ENCODE measurements at places on chromosomes 2 and 18.
A peak's percentile ranks its signal among the peaks of the same experiment; 100 is the strongest.

DNA sequence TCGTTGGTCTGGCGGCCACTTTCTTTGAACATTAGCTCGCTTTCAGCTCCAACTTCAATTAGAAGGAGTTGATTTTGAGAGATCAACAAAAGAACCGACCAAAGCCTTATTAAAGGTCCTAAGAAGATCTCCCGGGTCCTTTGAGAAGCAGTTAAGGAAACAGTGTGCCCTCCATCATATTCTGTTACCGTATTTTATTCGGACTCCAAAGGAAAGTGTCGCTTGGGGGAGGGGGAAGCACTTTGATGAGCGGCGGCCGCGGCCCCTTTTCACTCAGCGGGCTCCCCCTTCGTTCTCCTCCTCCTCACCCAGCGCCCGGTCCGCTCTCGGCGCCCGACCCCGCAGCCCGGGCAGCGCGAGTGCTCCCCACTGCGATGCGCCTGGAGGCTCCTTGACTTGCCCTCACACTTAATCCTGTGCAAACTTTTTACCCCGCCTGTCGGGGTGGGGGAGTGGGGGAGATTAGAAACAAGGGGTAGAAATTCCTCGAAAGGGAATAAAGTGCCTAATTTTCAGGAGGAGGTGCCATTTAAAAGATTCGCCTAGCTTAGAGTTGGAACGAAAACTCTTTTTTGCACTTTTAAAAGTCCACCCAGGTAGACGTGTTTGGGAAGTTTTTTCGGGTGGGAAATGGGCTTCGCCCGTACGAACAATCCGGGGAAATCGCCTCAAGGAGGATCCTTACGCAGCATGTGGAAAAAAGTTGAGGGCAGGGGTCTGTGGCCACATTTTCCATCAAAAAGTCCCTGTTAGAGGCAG, 1.2 kb upstream of the OTX1 start:
- DNase-seq = peak; percentile 40

DNA sequence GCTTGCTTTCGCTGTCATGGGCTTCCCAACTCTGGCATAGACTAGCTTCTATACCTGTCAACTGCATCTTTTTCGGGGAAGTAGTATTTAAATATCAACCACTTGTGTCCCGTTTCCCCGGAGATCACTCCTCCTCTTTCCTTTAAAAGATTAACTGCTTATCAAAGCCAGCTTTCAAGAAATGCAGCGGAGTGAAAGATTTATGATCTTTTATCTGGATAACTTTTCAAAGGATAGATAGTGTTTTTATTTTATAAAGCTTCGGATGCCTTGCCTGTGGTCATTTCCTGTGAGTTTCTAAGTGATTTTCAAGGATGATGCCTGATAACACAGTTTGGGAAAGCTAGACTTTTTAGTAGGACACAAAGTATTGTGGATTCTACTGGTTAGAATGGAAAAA, 2.9 kb upstream of the IGFBP5 start:
- no peak for DNase-seq

- no peak for DNase-seq
Observed at GRCh38 chr18:35343488-35343935, 708 bp downstream of the ZNF24 start.

DNA sequence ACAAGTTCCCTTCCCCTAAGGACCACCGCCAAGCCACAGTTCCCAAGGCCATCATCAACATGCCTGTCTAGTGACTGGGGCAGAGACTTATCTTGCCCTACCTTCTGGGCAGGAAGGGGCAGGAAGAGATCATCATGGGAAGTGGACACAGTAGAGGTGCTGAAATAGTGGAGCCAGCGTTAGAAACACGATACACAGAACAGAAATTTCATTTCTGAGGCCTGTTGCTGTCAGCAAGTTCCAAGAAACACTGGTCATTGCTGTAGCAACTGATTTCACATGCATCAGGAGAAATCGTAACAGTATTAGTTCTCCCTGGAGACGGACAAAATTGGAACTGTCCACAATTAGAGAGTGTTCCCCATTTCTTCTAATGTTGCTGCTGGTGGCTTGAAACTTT, 83.0 kb downstream of the COLEC12 start:
- no peak for DNase-seq

DNA sequence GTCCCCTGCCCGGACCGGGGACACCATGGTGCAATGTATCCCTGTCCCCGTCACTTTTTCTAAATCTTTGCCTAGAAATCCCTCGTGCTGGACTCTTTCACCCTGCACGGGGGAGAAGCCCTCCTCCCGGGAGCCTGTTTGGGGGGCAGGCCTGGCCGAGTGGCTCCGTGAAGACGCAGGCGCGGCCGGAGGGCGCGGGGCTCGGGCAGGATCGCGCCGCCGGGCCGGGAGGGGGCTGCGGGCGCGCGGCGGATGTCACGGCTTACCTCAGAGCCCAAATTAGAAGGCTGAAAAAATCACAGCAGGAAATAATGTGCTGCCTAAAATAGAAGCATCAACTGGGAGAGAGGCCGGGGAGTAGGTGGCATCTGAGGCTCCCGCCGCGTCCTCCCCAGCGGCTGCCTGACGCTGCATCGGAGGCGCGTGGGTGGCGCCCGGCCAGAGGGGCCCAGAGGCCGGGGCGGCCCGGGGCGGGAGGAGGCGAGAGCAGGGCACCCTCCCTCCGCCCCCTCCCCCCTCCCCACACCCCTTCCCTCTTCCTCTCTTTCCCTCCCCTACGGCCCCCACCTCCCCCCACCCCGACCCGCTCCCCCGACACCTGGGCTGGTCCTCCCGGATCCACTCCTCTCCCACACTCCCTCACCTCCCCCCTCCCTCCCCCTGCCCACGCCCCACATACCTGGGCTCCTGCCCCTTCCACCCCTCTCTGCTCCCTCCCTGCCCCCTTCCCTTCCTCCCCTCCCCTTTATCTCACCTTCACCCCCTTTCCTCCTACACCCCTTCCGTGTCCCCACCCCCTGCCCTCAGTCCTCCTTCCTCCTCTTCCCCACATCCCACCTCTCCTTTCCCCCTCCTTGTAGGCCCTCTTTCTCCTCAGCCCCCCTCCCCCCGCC, 51.9 kb downstream of the SLC4A1AP start:
- DNase-seq = no peak

DNA sequence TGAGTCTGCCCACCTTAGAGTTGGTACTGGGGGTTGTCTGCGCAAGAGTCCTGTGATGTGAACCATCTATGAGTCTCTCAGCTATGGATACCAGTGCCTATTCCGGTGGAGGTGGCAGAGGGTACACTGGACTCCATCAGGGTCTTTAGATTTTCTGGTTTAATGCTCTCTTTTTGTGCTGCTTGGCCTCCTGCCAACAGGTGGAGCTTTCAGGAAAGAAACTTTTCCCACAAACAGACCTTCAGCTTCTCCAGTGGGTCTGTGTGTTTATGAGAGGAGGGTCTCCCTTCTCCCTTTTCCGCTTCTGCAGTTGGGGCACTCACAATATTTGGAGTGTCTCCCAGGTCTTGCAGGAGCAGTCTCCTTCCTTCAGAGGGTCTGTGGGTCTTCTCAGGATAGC, 1721.9 kb upstream of the SLC39A10 start:
- DNase-seq = no peak

GRCh38 chr18:24662412-24662821, 202.0 kb downstream of the HRH4 start:
- DNase-seq = no peak

GRCh38 chr18:22556222-22557167, 138.8 kb upstream of the CTAGE1 start:
- DNase-seq = no peak

DNA sequence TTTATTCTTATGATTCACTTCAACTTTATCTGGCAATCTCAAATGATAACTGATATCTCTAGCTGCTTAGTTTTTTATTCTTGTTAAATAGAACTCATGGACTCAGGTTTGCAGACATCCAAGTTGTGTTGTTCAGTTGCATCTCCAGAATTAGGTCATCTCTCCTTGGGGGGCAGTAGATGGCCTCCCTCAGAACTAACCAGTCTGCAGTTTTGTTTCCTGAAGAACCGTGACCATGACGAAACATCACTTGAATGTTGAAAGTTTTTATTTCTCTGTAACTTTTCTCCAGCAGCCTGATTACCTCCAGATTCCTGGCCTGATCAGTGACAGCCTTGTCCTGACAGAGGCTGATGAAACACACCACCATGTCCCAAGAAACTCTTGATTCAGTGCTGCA, 321.5 kb downstream of the GALNT13 start:
- no peak for DNase-seq
